ENCODE measurements at places on chromosomes 7 and 10.
A peak's percentile ranks its signal among the peaks of the same experiment; 100 is the strongest.

- no peak for DNase-seq
Observed at GRCh38 chr10:99926925-99927720, 82.6 kb downstream of the DNMBP start.

GRCh38 chr7:18354108-18355085 is 141.2 kb upstream of the HDAC9 start:
- no peak for DNase-seq

GRCh38 chr7:157495177-157495553 is 158.4 kb downstream of the DNAJB6 start:
- DNase-seq, result no peak

GRCh38 chr10:31940839-31941653 is 12.4 kb upstream of the ARHGAP12 start:
- no peak for DNase-seq

GRCh38 chr10:62534031-62534430 is 159.9 kb downstream of the ZNF365 start:
- DNase-seq, result no peak

- no peak for DNase-seq
Observed at GRCh38 chr7:50202052-50202555, 102.4 kb upstream of the IKZF1 start.

DNA sequence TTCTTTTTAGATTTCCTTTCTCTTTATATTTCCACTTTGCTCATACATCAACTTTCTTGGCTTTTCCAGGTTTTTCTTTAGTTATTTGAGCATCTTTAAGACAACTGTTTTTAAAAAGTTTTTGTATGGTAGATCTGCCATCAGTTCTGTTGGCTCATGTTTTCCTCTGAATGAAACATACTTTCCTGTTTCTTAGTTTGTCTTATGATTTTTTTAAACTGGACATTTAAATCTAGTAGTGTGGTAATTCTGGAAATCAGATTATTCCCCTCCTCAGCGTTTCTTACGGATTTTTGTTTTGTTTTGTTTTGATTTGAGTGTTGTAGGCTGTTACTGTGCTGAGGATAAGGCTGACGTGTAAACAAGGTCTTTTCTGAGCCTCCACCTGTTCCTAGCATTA is 33.8 kb upstream of the ITGB8 start:
- no peak for DNase-seq

DNA sequence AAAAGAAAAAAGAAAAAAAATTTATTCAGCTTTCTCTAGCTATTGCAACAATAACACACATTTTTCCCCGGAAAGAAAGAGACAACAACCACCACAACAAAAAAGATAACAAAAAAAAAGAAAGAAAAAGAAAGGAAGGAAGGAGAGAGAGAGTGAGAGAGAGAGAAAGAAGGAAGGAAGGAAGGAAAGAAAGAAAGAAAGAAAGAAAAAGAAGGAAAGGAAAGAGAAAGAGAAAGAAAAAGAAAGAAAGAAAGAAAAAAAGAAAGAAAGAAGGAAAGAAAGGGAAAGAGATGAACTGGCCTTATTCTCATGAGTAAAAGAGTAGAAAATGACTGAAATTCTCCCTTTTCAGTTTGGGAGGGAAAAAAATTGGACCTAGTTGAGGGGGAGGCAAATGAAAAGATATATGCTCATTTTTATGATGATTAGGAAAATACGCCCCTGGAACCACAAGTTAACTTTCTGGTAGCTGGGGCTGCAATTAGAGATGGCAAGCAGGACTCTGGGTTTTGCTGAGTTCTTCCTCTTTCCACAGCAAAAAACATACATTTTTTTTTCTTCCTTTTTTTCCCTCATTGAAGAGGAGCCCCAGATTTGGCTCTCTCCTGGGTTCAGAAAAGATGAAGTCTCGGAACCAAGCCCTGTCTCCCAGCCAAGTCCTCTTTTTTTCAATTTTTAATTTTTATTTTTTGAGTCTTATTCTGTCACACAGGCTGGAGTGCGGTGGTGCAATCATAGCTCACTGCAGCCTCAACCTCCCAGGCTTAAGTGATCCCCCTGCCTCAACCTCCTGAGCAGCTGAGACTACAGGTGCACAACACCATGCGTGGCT is 12.6 kb upstream of the PRDX3 start:
- no peak for DNase-seq

GRCh38 chr10:102959360-102959759 is 41.3 kb downstream of the CNNM2 start:
- DNase-seq, result no peak

DNA sequence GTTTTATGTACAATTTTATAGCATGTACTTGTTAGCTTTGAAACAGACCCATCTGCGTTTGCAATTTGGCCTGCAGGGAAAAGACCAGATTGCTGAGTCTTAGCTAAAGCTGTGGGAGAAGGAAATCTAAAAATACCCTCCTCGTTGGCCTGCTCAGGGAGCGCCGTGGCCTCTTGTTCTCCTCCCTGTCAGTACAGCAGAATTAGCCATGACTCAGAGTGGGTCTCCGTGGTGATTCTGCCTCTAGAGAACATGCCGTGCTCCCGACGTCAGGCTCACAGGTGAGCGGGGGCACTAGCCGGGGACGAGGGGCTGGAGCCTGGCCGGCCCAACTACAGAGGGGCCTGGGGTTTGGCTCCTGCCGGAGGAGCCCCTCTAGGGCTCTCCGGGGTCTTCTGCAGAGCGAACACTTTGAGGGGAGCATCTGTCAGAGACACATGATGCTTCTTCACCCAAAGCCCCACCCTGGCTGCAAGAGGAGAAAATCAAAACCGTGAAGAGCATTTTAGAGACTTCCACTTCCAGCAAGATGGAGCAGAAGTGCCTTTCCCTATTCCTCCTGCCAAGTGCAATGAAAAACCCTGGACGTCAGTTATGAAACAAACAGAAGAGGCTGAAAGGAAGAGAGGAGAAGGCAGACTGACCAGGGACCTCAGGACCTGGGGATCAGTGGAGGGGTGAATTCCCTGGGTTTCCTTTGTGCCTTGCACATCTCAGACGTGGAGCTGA is 98.9 kb downstream of the LHPP start:
- peak; percentile 84 for DNase-seq

GRCh38 chr10:102670065-102670670 is 25.9 kb downstream of the TRIM8 start:
- no peak for DNase-seq

GRCh38 chr10:76885816-76886215 is 751.8 kb downstream of the KCNMA1 start:
- no peak for DNase-seq

GRCh38 chr7:74138945-74139843 is 35.0 kb upstream of the EIF4H start:
- DNase-seq, result no peak

- no peak for DNase-seq
Observed at GRCh38 chr7:84047085-84047484, 147.5 kb downstream of the SEMA3A start.

DNA sequence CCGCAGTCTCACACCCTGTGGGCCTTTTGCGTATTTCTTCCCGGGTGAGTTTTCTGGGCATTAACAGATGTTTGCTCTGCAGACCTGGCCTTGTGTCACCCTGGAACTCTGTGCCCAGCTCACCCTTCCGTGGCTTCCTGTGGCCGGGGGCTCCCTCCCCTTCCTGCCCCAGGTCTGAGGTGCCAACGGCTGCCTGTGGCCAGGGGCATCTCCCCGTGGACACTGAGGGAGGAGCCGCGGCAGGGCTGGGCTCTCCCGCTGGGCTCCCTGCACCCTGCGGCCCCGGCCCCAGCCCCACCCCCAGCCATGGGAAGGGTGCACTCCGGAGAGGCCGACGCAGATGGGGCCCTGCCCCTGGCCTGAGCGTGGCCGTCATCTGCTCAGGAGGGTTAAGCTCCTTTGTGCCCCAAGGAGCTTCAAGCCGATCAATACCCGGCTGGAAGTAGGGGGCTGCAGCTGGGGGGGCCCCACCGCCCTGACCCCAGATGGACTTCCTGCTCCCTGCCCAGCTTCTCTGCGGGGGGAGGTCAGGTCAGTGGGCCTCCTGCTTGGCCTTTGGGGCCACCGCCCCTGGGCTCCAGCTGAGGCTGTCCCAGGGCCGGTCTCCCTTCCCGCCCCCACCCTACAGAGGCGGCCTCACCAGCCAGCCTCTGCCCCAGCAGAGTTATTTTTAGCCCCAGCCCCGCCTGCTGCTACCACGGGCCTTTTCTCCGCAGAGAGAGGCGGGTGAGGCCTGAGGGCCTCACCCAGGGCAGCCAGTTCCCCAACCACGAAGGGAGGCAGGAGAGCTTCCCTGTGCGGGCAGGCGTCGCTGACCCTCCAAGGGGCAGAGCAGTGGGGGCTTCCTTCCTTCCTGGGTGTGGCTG is 24.2 kb downstream of the PWWP2B start:
- no peak for DNase-seq

- DNase-seq, result no peak
Observed at GRCh38 chr7:80443325-80443724, 68.5 kb downstream of the GNAT3 start.

DNA sequence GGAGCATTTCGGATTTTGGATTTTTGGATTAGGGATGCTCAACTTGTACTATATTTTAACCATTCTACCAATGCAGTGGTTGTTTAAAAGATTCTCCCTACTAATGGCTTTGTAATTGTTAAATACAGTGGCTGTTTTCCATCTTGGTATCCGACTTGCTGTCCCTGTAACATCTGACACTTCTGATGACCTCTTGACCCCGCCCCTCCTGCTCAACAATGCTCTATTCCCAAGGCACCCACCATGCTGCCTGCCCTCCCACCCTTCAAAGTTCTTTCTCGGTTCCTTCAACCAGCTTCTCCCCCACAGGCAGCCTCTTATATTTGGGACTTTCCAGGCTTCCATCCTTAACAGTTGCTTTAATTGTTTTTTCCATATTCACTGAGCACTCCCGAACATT is 2.0 kb downstream of the PRTFDC1 start:
- DNase-seq, result no peak

- no peak for DNase-seq
Observed at GRCh38 chr10:86756511-86757112, at the start of gene BMPR1A. Gene BMPR1A, plus strand, starts transcription at chr10:86756619. Its CDS starts 119,400 bp downstream, at chr10:86876019.

DNA sequence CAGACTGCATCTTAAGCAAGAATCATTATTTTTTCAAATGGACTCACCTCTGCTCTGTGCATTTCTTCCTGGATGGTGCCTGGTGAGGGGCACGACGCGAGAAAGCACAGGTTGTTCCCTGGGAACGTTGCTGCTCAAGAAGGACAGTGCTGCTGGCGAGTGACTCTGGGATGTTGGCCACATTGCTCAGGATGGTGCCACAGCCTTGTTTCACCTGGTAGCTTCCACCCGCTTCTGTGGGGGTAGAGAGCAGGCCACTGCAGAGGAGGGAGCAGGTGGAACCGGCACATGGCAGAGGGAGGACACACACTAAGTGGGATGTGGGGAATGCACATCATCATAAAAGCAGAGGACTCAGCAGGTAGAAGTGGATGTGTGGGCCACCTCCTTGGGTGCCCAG is 444.7 kb downstream of the TCERG1L start:
- no peak for DNase-seq

DNA sequence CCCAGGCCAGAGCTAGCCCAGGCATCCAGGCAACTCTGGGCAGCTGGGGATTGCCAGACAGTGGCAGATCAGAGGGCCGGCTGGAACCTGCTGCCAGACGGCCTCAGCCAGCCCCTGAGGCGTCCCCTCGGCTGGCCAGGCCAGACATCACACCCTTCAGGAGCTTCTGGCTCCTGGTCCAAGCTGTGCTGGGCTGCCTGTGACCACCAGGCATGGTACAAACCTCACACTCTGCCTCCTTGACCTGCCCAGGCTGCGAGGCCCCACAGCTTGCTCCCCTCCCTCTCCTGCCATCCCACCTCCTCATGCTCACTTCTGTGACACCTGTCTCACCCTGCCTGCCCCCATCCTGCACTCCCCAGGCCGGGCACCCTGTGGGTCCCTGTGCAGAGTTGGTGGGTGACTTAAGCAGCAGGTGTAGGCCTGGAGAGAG is 5.7 kb downstream of the DEPP1 start:
- DNase-seq, result no peak

Data from brain pericyte (primary cell).